ENCODE measurements at places on chromosomes 13 and 19. TPM values are rescaled to one million over a fixed set of nuclear protein-coding genes. Genes with fewer than 3 reads are reported as not detected.

Gene ZNF835
- 10.5 TPM for total RNA-seq

Gene MRPS31
- 8.9 TPM for total RNA-seq

Gene RASL11A
- total RNA-seq: 3.8 TPM

Gene OR7C2
- total RNA-seq: not detected

Gene TMC4
- total RNA-seq: under 0.01 TPM
